PC-9 (cell line): ENCODE measurements at places on chromosomes 12 and 14. TPM values are rescaled to one million over a fixed set of nuclear protein-coding genes. Genes with fewer than 3 reads are reported as not detected.

- no peak for DNase-seq
- no peaks in the 10 kb centered on the region for H3K36me3 ChIP-seq
- no peak overlapping the region for H3K4me3 ChIP-seq
- H3K27ac ChIP-seq = no peak overlapping the region
- H3K27me3 ChIP-seq = no peaks in the 10 kb centered on the region
- H3K4me1 ChIP-seq = peaks cover 4% of the 10 kb centered on the region; the same call in 1 of the 2 replicates
Measured at GRCh38 chr12:92167075-92167474, 21.4 kb upstream of the BTG1 start.

GRCh38 chr12:112782943-112783342 lies 8.6 kb upstream of the RPH3A start:
- no peaks in the 10 kb centered on the region for H3K4me1 ChIP-seq
- no peak overlapping the region for H3K4me3 ChIP-seq
- H3K36me3 ChIP-seq = no peaks in the 10 kb centered on the region
- no peak overlapping the region for H3K27ac ChIP-seq
- peaks cover 94% of the 10 kb centered on the region for H3K27me3 ChIP-seq

GRCh38 chr14:100116134-100116533 lies 43.3 kb downstream of the DEGS2 start:
- no peaks in the 10 kb centered on the region for H3K27me3 ChIP-seq
- no peaks in the 10 kb centered on the region for H3K4me1 ChIP-seq
- no peak for DNase-seq
- H3K27ac ChIP-seq = no peak overlapping the region
- no peak overlapping the region for H3K4me3 ChIP-seq
- H3K36me3 ChIP-seq = no peaks in the 10 kb centered on the region

- no peaks in the 10 kb centered on the region for H3K36me3 ChIP-seq
- H3K4me3 ChIP-seq = no peak overlapping the region
- DNase-seq = no peak
- H3K4me1 ChIP-seq = no peaks in the 10 kb centered on the region
- no peaks in the 10 kb centered on the region for H3K27me3 ChIP-seq
Measured at GRCh38 chr12:8867786-8868185, 45.4 kb downstream of the A2ML1 start.

DNA sequence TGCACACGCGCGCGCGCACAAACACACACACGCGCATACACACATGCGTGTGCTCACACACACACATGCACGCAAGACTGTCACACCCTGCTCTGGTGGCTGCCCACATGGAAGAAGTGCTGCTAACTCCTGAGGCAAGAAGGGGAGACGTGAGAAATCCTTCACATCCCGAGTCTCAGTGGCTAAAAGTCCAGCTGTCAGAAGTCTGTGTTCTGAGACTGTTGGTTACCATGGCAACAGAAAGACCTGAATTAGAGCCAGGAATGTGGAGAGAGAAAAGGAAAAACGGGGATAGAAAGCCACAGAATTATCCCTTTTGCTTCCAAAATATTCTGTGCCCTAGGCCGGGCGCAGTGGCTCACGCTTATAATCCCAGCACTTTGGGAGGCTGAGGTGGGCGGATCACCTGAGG lies 71.2 kb downstream of the PPFIBP1 start:
- H3K27me3 ChIP-seq = no peaks in the 10 kb centered on the region
- no peak overlapping the region for H3K4me3 ChIP-seq
- no peaks in the 10 kb centered on the region for H3K36me3 ChIP-seq
- no peak for DNase-seq

GRCh38 chr12:43914391-43914790 lies 78.5 kb downstream of the TMEM117 start:
- H3K27me3 ChIP-seq = no peaks in the 10 kb centered on the region
- no peak overlapping the region for H3K4me3 ChIP-seq
- DNase-seq = no peak
- no peak overlapping the region for H3K27ac ChIP-seq

- H3K4me3 ChIP-seq = no peak overlapping the region
- H3K36me3 ChIP-seq = no peaks in the 10 kb centered on the region
- no peaks in the 10 kb centered on the region for H3K27me3 ChIP-seq
- H3K4me1 ChIP-seq = no peaks in the 10 kb centered on the region
- H3K27ac ChIP-seq = no peak overlapping the region
Measured at GRCh38 chr14:20620798-20621478, 20.6 kb downstream of the OR6S1 start.

DNA sequence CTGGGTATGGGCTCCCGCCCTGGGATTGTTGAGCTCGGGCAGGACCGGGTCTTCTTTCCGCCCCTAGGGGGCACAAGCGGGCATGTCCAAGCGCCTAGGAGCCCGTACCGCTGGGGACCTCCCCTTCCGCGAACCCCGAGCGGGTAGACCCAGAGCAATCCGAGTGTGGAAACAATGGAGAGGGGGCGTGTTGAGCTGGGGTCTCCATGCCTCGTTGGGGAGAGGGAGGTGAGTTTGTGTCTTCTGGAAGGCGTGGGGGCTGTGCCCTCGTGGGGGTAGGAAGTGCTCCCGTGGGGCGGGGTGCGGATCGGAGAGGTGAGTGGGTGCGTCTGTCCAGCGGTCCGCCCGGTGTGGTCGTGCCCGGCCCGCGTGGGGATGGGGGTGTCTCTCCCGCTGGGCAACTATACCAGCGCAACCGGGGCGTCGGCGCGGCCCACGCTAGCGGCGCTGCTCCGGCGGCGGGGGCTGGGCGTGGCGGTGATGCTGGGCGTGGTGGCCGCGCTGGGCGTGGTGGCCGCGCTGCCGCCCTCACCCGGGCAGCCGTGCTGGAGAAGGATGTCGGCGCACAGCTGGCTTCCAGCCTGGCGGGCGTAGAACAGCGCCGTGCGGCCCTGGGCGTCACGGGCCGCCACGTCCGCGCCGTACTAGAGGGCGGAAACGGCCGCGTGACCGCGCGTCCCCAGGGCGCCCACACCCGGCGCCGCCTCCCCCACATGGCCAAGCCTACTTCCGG lies 12.2 kb downstream of the AGAP2 start:
- H3K36me3 ChIP-seq = no peaks in the 10 kb centered on the region
- DNase-seq = peak; percentile 85
- H3K27ac ChIP-seq = no peak overlapping the region
- peak overlapping the region; percentile 80 for H3K4me3 ChIP-seq
- H3K4me1 ChIP-seq = no peaks in the 10 kb centered on the region
- peaks cover 7% of the 10 kb centered on the region; the same call in 1 of the 2 replicates for H3K27me3 ChIP-seq

DNA sequence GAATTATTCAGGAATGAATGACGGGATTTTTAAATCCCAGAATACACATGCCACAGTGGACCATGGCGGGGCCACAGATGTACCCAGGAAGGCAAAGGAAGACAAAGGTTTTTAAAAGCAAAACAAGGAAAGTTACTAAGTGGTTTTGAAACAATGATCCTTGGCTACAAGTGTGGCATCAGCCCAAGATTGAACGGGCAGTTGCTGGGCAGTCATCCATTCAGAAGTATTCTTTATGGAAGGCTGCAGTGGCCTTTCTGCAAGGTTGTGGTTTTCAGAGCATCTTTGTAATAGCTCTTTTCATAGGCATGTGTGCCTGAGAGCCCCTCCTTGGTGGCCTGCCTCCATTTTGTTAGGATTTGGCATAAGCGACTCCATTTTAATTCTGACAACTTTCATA lies 13.4 kb upstream of the IFI27 start:
- H3K4me3 ChIP-seq = no peak overlapping the region
- no peak overlapping the region for H3K27ac ChIP-seq
- H3K36me3 ChIP-seq = no peaks in the 10 kb centered on the region
- no peaks in the 10 kb centered on the region for H3K27me3 ChIP-seq
- DNase-seq = no peak
- no peaks in the 10 kb centered on the region for H3K4me1 ChIP-seq

GRCh38 chr14:83838226-83838625 lies 1691.7 kb upstream of the FLRT2 start:
- DNase-seq = no peak
- H3K4me1 ChIP-seq = no peaks in the 10 kb centered on the region
- H3K27me3 ChIP-seq = no peaks in the 10 kb centered on the region
- H3K36me3 ChIP-seq = no peaks in the 10 kb centered on the region

DNA sequence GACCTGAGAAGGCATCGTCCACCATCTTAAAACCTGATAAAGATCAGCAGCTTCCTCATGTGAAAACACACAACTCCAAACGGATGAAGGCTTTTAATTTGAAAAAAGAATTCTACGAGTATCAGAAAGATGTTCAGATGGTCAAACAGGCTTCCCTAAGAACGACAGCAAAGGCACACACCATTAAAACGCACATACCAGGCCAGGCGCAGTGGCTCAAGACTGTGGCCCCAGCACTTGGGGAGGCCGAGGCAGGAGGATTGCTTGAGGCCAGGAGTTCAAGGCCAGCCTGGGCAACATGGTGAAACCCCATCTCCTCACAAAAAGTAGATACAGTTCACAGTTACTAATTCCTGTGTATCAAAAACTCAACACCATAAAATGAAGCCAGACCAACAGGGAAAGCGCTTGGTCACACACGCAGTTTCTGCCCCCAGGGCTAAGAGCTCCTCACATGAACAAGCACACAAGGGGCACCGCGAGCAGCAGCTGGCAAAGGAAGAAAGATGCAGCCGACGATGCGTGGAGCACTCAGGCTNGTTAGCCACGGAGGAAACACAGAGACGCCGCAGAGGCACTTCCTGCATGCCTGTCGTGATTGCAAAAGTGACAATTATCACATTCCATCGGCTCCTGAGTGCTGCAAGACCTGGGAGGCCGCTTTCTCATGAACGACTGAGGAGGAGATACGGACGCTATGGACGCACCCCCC lies 78.0 kb downstream of the NOC4L start:
- H3K4me1 ChIP-seq = no peaks in the 10 kb centered on the region
- H3K36me3 ChIP-seq = no peaks in the 10 kb centered on the region
- H3K27me3 ChIP-seq = peaks cover 40% of the 10 kb centered on the region

DNA sequence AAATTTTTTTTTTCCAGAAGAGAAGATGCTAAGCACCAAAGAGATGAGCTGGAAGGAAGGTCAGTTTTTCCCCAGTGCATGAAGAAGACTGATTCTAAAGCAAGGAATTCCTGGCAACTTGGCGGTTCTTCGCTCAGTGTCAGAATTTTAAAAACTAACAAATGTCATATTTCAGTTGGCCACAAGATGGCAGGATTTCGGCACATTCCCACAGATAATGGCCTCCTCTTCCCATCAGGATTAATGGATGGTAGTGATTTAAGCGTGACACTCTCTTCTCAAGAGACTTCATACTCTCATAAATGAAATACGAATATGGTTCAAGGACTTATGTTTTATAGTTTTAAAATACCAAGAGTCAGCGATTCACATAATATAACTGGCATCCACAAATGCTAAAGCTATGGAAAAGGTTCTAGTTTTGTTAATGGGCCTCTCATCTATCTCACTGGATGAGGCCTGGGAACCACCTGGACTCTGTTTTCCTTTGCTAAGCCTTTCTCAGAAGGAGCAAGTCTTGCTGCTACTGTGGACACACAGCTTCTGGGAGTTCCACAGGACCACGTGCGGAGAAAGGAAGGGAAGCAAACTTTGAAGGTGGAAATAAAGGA lies 46.1 kb upstream of the PTPRO start:
- H3K27me3 ChIP-seq = no peaks in the 10 kb centered on the region
- H3K4me1 ChIP-seq = peaks cover 13% of the 10 kb centered on the region; the same call in 1 of the 2 replicates
- H3K27ac ChIP-seq = no peak overlapping the region
- no peak overlapping the region for H3K4me3 ChIP-seq
- H3K36me3 ChIP-seq = no peaks in the 10 kb centered on the region

GRCh38 chr12:40232602-40233001 lies 7.8 kb downstream of the LRRK2 start:
- no peak for DNase-seq
- no peaks in the 10 kb centered on the region for H3K36me3 ChIP-seq
- H3K4me1 ChIP-seq = no peaks in the 10 kb centered on the region
- no peak overlapping the region for H3K4me3 ChIP-seq
- no peaks in the 10 kb centered on the region for H3K27me3 ChIP-seq

DNA sequence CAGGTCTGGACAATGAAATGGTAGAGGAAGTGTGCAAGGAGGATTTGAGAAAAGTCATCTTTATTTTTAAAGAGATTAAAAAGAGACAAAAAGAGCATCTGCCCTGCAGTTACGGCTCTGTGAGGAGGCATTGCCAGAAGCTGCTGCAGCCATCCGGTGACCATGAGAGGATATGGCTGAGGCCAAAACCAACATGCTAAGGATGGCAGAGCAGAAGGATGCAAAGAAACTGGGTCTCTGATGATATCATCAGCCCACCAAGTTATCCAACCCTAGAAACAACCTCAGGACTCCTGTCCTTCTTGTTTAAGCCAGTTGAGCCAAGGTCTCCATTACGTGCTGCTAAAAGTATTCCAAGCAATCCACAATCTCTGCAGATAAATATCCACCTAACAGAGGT lies 48.0 kb upstream of the CCND2 start:
- no peak overlapping the region for H3K4me3 ChIP-seq
- no peak for DNase-seq
- H3K4me1 ChIP-seq = no peaks in the 10 kb centered on the region
- no peak overlapping the region for H3K27ac ChIP-seq

DNA sequence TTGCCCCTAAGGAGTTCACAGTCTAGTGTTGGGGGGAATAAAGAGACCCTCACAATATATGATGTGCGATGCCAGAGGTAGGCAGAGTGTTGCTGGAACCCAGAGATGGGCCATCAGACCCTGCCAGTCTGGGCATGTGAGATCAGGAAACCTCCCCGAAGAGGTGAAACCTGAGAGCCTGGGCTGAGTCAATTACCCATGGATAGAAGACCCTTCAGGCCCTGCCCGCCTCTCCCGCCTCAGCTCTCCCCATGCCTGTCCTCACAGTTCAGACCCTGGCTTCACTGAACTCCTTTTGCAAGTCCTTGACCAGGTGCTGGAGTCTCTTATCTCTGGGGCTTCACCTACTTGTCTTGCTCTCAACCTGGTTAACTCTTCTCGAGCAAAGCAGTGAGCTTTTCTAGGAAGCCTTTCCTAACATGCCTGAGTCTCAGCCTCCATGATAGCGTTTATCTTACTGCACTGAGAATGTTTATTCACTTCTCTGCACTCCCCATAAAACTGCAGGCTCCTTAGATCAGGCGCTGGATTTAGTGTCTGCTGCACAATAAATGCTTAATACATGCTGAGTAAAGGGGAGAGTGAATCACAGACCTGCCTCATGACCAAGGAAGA lies 19.6 kb downstream of the ALDH1L2 start:
- H3K27ac ChIP-seq = no peak overlapping the region
- no peak overlapping the region for H3K4me3 ChIP-seq
- H3K27me3 ChIP-seq = no peaks in the 10 kb centered on the region
- no peaks in the 10 kb centered on the region for H3K4me1 ChIP-seq
- DNase-seq = no peak

- no peaks in the 10 kb centered on the region for H3K36me3 ChIP-seq
- no peak overlapping the region for H3K27ac ChIP-seq
- no peaks in the 10 kb centered on the region for H3K4me1 ChIP-seq
- DNase-seq = no peak
Measured at GRCh38 chr14:27672047-27672446, 1074.2 kb upstream of the NOVA1 start.

- H3K27ac ChIP-seq = no peak within 1 kb of the TSS
- peak; percentile 59 for DNase-seq
- no peaks in the 10 kb centered on the region for H3K27me3 ChIP-seq
- no peaks in the 10 kb centered on the region for H3K36me3 ChIP-seq
- no peaks in the 10 kb centered on the region for H3K4me1 ChIP-seq
Measured at GRCh38 chr12:85836197-85837090, at the start of gene RASSF9. Gene RASSF9, minus strand, starts transcription at chr12:85836409. Its CDS starts 208 bp downstream, at chr12:85836201.

HOXC12 gene
- 0.24 and 0.28 TPM in 2 replicates for total RNA-seq

KIF5A gene
- total RNA-seq = 0.07 TPM in 1 of 2 replicates, not detected in the other

SLC4A8 gene
- 2.6 and 3.0 TPM in 2 replicates for total RNA-seq
